ENCODE measurements at places on chromosomes 13 and 19. TPM values are rescaled to one million over a fixed set of nuclear protein-coding genes. Genes with fewer than 3 reads are reported as not detected.

DNA sequence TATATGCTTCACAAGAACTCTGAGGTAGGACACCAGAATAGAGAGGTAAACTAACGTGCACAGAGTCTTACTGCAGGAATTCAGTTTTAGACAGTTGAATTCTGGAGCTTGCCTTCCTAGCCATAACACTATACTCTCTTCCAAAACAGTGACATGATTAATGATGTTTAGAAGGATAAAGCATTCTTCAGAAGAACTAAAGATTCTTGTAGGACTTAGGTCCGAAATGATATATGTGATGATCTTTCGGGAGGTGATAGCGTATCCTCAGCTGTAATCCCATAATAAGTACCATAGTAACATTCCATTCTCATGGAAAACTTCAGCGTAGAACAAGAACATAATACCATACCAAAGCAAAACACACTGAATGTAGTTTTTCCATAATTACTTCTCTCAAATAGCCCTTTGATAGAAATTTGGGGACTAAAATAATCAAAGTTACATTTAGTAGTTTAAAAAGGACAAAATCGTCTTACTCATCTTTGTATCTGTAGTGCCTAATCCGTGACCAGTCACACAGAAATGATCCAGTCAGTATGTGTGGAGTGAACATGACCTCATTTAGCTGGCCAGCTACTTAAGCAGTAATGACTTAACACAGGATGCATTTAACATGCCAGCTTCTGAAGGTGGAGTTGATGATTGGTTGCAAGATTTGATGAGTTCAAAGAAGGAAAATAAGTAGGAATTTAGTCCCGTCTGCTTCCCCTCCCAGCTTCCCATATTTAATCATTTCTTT is 38.4 kb downstream of the PIBF1 start:
- DNase-seq, result no peak

DNA sequence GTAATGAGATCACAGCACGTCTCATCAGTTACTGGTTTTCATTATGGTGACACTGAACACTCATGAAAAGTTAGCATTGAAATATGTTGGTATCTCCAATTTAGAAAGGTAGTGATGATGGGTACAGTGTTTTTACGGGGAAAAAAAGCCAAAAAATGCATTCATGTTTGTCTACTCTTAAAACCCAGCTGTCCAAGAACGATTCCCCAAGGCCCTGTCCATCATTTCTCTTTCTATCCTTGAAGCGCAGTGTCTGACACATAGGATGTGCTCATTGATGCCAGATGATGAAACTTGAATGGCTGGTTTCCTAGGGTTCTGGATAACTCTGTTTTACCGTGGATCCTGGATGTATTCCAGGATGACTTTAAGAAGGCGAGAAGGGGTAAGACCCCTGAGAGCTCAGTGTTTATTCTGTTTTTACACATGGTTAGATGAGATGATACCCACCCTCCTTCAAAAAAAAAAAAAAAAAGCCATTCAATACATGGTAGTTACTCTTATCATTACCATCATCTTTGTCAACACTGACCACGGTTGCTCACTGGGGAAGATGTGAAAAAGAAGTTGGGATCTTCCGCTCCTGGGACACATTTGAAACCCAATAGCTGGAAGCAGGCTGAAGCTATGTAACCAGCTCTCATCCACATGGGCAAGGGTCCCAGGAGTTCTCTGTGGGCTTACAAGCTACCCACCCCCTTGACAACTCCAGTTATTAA is 22.5 kb downstream of the SERP2 start:
- no peak for DNase-seq

The SOX1 gene
- not detected for polyA plus RNA-seq

The CDKN2D gene
- polyA plus RNA-seq, result 12.5 TPM

GRCh38 chr13:74778946-74779345 is 644.7 kb upstream of the KLF12 start:
- no peak for DNase-seq

The SLC10A2 gene
- 0.73 TPM for polyA plus RNA-seq

The ERFL gene
- 0.25 TPM for polyA plus RNA-seq

The OR7C1 gene
- 0.24 TPM for polyA plus RNA-seq

- DNase-seq, result no peak
Measured at GRCh38 chr13:95474992-95475391, 77.5 kb upstream of the CLDN10 start.

The WDR88 gene
- 2.1 TPM for polyA plus RNA-seq

GRCh38 chr13:44974056-44974793 is 15.0 kb downstream of the NUFIP1 start:
- DNase-seq, result no peak

GRCh38 chr19:28234637-28235036 is 978.3 kb downstream of the UQCRFS1 start:
- no peak for DNase-seq

The PCDH9 gene
- polyA plus RNA-seq, result 12.9 TPM

- no peak for DNase-seq
Measured at GRCh38 chr13:23629566-23630272, 59.5 kb downstream of the TNFRSF19 start.

The UTP14C gene
- 37.3 TPM for polyA plus RNA-seq

DNA sequence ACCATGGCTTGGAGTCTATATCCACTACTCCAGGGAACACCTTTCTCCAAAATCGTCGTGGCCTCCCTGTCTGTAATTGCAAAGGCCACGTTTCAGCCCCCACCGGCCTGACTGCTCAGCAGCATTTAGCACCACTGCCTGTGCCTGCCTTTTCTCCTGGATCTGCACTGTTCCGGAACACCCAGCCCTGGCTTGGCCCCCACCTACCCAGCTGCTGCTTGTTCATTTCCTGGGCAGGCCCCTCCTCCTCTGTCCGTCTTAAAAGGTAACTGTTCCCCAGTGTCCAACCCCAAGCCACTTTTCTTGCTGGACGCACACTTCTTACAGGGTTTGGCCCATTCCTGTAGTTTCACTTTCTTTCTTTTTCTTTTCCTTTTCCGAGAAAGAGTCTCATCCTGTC is 8.5 kb upstream of the SYT5 start:
- DNase-seq, result no peak

The MCEMP1 gene
- not detected for polyA plus RNA-seq

DNA sequence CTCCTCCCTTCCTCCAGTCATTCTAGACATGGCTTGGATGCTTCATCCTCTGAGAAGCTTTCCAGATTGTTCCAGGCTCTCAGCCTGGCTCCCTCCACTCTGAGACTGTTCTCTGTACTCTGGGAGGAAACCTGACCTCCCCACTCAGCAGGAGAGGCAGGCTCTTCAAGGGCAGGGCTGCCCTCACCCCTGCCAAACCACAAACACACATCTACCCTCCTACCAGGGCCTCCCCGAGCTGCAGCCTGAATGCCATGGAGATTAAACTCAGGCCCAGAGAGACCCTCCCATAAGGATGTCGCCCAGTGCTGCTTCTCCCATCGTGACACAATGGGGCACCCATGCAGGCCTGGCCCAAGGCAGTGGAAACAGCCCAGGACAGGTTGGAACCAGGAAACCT is 16.2 kb downstream of the NUMBL start:
- no peak for DNase-seq

The OR10H5 gene
- polyA plus RNA-seq, result 0.03 TPM

DNA sequence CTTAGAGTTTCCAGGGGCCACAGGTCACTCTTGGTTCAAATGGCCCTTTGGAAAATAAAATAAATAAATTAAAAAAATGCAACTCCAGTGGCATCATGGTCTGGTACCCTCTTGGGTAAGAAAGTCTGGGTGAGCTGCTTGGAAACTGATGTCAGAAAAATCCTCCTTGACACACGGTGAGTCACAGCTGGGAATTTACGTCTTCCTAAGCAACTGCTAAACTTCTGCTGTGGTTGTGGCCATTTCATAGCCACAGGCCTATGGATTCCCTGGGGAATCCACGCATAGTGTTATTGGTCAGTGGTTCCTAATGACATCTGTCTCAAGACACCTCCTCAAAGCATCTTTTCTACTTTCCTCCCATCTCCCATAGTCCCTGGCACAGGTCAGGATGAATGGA is 220.8 kb downstream of the COG6 start:
- no peak for DNase-seq

The HOOK2 gene
- polyA plus RNA-seq, result 42.7 TPM

- no peak for DNase-seq
Measured at GRCh38 chr13:106109391-106109791, 426.1 kb downstream of the EFNB2 start.

GRCh38 chr19:30064348-30064699 is 122.3 kb downstream of the URI1 start:
- no peak for DNase-seq

The GNG7 gene
- 5.2 TPM for polyA plus RNA-seq

The ICAM5 gene
- polyA plus RNA-seq, result 0.32 TPM

GRCh38 chr19:29524201-29524911 is 1.4 kb upstream of the VSTM2B start:
- no peak for DNase-seq

DNA sequence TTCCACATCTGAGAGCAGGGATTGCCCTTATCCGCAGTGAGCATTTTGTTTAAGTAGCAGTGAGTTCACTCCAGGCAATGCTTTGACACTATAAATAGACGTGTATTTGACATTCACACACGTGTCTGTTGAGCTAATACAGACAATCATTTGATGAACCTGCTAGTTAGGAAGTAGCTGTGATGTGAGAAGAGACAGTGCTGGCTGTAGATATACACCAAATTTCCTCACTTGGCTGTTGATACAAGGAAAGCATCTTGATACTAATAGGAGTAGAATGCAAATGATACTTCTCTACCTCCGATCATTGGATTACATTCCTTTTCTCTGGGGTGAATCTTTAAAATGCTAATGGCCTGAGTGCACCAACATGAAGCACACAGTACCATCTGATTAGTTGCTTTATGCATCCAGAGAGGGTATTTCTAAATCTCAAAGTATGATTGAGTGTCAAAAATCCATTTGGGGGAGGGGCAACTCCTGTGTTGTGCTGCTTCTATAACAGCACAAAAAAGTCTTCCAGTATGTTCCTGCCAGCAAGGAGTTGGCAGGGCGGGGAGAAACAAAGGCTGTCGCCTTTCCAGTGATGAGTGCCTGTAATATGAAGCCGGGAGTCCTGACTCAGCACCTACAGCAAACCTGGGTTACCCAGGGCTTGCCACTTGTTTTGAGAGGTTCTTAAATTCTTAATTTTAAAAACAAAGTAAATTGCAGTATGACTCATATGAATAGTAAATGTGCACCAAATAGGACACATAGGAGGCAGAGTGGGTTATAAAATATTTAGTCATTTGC is 7.0 kb downstream of the CUL4A start:
- DNase-seq, result no peak

GRCh38 chr13:99041337-99041736 is 63.5 kb upstream of the DOCK9 start:
- no peak for DNase-seq

The FARSA gene
- polyA plus RNA-seq, result 51.2 TPM

The SLC25A42 gene
- polyA plus RNA-seq, result 20.5 TPM

DNA sequence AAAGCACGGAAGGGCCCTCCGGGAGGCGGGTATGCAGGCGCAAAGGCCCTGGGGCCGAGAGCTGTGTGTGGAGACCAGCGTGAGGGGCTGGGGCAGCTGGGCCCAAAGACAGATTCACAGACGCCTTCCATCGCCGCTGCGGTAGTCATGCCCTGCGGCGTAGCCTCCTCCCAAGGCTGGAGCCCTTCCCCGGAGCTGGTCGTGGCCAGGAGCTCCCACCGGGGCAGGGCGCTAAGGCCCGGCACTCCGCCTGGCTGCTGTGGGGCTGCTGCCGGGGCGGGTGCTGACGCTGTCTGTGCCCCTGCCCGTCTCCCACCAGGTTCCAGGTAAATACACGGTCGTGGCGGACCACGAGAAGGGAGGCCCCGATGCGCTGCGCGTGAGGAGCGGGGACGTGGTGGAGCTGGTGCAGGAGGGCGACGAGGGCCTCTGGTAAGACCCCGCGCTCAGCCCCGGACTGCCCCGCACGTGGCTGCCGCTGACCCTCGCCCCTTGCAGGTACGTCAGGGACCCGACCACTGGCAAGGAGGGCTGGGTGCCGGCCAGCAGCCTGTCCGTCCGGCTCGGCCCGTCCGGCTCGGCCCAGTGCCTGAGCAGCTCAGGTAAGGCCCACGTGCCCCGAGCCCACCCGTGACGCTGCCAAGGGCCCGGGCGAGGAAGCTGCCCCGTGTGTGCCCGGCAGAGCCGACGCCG is 9.4 kb upstream of the F7 start:
- DNase-seq, result no peak
